ENCODE measurements at places on chromosomes 3 and 15.

- DNase-seq: no peak
These were observed 53.6 kb downstream of the RHCG start for GRCh38 chr15:89442671-89443307.

GRCh38 chr3:195447201-195447600, 4.4 kb upstream of the ACAP2 start:
- DNase-seq: no peak

DNA sequence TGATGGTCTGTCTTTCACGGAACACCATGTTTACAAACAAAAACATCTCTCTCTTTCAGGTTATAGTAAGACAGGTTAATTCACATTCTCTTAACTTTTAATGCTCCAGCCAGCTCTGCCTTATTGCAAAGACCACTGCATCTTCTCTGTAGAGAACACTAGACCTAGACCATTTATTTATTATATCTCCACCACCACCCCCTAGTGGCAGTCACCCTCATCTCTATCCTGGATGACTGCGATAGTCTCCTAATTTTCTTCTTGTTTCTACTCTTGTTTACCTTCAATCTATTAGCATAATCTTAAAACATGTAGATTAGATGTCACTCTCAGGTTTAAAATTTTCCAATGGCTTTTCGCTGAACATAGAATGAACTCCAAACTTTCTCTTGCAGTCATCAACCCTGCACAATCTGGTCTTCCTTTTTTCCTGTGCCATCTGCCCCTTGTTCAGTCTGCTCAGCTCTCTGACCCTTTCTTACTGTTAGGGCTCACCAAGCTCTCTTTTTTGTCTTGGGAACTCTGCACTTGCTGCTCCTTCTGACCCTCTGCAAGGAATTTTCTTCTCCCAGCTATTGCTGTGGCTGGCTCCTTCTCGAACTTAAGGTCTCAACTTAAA, 155.6 kb downstream of the SQOR start:
- no peak for DNase-seq

DNA sequence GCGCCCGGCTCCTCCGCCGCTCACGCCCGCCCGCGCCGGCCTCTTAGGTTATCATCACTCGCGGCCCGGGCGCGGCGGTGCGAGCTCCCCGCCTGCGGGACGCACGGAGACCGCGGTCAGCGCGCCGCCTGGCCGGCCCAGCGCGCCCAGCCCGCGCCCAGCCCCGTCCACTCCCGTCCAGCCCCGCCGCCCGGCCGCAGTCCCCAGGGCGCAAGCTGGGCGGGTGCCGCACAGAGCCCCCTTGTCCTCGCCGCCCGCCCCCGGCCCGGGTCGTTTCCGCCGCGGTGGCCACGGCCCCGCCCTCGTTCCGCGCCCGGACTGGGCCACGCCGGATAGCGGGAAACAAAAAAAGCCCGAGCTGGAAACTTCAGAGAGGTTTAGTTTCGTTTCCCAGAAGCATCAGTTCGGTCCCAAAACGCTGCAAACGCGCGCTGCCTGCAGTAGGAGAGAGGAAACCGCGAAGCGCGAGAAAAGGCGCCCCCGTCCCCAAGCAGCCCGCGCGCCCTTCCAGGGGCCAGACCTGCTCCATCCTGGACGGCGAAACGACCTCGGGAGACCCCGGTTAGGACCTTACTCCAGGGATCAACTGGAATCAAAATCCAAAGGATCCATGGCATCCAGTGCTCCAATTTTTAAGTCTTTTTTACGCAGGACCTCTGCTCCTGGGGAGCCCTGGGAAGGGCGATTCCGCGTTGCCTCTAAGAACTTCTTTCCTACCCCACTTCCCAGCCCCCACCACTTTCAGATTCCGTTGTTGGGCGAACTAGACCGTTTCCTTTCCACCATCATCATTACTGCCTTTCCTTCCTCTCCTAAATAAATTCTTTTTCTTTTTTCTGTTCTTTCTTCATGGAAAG, at the start of gene ATP10A:
Gene ATP10A (minus strand): TSS at position 217 of the 857 bp plus-strand sequence. CDS start 231 bp downstream, outside the sequence.
- peak; percentile 36 for DNase-seq

GRCh38 chr15:63238796-63239195, 38.6 kb upstream of the APH1B start:
- peak; percentile 76 for DNase-seq

GRCh38 chr15:45648521-45649200, 13.8 kb downstream of the SQOR start:
- no peak for DNase-seq

- DNase-seq: no peak
These were observed 26.9 kb upstream of the TJP1 start for GRCh38 chr15:29849218-29849617.

- DNase-seq: no peak
These were observed 528.2 kb downstream of the ZIC1 start for GRCh38 chr3:147937341-147937740.

GRCh38 chr3:42853056-42853455, 22.6 kb downstream of the CYP8B1 start:
- DNase-seq: no peak

DNA sequence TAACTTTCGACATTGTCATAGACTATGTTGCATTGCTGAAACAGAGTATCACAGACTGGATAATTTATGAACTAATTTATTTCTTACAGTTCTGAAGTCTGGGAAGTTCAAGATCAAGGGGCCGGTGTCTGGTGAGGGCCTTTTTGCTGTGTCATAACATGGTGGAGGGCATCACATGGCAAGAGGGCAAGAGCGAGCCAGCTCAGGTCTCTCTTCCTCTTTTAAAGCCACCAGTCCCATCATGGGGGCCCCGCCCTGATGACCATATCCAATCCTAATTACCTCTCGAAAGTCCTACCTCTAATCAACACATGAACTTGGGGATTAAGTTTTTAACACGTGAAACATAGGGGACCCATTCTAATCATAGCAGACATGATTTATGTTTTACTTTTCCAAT, 33.5 kb upstream of the DCUN1D1 start:
- DNase-seq: no peak

DNA sequence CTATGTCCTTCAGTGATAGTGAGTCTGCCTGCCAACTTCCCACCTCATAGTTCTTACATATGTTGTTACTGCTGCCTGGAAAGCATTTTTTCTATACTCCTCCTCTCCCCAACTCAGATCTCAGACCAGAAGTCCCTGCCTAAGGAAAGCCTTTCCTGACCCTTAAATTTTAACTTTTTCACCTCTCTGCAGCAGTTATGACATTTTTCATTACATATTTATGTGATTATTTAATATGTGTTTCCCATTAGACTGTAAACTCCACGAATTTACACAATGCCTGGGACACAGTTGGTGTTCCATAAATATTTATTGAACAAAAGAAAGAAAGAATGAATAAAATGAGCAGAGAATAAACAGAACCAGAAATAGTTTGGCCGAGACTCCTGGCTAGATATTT, 125.5 kb downstream of the MITF start:
- no peak for DNase-seq

GRCh38 chr15:96360581-96361308, 30.2 kb downstream of the NR2F2 start:
- no peak for DNase-seq

GRCh38 chr3:43102773-43103480, 3.0 kb downstream of the POMGNT2 start:
- DNase-seq: no peak

GRCh38 chr3:48852151-48852550, 4.5 kb upstream of the PRKAR2A start:
- DNase-seq: no peak

DNA sequence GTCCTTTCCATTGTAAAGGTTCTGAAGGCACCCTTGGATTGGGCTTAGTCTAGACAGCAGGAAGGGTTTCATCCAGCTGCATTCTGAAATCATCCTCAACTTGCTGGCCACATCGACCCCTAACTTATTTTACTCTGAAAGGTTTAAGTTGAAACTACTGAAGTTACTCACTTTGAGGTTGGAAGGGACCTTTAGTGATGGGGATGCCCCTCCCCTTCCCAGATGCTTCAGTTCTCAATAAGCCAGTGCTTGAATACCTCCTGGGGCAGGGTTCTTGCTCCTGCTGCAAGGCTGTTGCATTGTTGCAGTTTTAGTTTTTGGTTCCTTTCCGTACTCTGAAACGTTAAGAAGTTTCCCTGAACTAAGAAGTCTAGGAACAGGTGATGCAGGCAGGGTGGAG, 26.4 kb downstream of the FGD5 start:
- DNase-seq: no peak

GRCh38 chr15:82714016-82714415, 4.3 kb upstream of the AP3B2 start:
- no peak for DNase-seq

All from fibroblast of skin of left biceps (primary cell).